Muscle of back (tissue), 13 donors: ENCODE measurements at places on chromosomes 13 and 19. TPM values are rescaled to one million over a fixed set of nuclear protein-coding genes. Genes with fewer than 3 reads are reported as not detected.

DNA sequence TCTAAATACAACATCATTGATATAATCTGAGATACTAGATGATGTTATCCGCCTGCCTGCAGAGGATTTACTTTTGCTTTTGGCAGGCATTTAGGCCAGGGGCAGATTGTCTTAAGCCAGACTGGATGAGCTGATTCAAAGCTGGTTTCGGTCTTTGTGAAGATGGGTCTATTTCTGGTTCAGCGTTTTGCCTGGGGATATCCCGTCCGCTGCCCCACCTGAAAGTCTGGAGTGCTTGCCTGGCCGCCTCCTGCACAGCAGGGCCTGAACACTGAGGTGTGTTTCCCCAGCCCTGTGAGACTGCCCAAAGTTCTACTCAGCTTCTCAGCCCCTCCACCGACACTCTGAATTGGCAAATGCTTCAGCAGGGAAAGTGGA is 149.7 kb downstream of the KATNAL1 start:
- no peak for DNase-seq

- peak; percentile 46 for DNase-seq
Measured at GRCh38 chr19:11281356-11282049, 14.5 kb upstream of the TSPAN16 start.

IGSF23 gene
- not detected for polyA plus RNA-seq

DNA sequence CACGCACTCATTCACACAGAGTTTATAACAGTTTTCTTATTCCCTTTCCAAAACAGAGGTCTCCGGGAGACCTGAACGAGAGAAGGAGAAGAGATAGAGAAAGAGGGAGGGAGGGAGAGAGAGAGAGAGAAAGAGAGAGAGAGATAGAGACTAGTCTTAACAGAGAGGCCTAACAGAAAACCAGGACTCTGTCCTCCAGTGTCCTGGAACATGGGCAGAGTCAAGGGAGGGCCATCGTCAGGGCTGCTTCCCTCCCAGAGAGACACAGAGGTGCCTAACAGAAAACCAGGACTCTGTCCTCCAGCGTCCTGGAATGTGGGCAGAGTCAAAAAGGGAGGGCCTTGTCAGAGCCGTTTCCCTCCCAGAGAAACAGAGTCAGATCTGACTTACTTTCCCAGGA is 78.7 kb downstream of the WTIP start:
- no peak for DNase-seq

- DNase-seq: peak; percentile 16
Measured at GRCh38 chr13:62387647-62388046, 972.0 kb upstream of the PCDH20 start.

- peak; percentile 88 for DNase-seq
Measured at GRCh38 chr19:18364826-18365528, 21.0 kb upstream of the GDF15 start.

PRODH2 gene
- polyA plus RNA-seq: not detected

PBX4 gene
- polyA plus RNA-seq: 1.9 TPM

CSNK1A1L gene
- 0.07 TPM for polyA plus RNA-seq

GRCh38 chr13:79647533-79647932 is 166.6 kb downstream of the NDFIP2 start:
- DNase-seq: no peak
